ENCODE measurements at places on chromosomes 7 and 10.

GRCh38 chr10:132712291-132712690, 73.7 kb downstream of the NKX6-2 start:
- DNase-seq = no peak

DNA sequence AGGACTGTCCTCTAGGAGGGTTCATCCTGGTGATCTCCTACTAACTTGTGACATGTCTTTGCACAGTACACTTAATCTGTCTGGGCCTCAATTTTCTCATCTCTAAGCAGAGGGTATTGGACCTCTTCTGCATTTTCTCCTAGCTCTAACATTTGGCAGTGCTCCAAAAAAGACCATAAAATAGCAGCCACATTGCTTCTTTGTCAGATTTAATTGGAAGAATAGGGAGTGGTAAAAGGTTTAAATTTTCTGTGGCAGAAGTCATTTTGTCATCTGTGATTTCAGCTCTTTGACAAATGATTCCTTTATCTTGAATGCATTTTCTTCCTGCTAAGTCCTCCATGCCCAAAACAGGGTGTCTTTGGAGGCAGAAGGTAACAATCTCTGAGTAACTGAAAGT, 289.9 kb upstream of the LRGUK start:
- no peak for DNase-seq

DNA sequence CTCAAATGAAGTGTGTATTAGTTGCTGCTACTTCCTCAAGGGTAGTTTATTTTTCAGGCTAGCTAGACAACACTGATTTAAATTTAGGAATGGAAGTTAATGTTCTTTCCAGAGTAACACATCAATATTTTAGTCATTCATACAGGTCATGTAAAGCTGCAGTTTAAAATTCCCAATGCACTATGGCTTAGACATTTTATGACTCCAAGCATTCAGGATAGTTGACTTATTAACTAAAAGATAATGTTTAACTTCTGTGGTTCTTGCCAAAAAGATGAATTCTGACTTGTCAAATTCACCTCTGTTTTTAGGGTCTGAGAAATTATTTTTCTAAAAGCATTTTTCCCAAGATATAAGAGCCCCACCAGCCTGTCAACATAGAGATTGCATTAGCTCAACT, 131.9 kb downstream of the TFPI2 start:
- DNase-seq = no peak

DNA sequence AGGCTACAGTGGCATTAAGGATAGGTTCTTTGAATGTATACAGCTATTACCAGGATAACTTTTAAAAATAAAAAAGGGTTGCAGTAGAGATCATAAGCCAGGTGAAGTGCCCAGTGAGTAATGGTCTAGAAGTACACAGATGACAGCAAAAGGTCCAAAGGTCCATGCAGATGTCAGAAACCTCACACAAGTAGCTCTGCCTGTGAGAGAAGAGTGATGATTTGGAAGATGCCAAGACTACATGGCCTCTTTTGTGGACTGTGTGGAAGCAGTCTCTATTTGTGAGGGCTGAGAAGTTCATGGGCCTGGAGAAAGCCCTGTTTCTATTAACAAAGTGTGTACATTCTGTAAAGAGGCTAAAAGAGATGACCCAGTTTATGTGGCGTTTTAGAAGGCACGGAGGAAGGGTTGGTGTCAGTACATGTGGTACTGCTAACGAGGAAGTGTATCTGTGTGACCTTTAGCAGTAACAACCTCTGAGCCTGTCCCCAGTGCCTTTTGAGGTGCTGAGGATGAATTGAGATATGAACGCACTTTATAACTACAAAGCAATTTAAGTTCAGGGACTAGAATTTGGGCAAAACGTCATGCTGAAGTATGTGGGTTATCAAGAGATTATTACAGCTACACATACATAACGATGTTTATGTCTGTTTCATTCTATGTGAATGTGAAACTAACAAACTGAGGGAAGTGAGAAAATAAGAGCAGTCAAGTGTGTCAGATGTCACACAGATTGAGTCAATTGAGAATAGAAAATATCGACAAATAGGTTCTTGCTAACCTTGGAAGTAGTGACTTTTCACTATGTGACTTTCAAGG, 7.6 kb downstream of the CYCS start:
- no peak for DNase-seq

GRCh38 chr7:128135515-128136214, 104.4 kb upstream of the LRRC4 start:
- DNase-seq = no peak

- DNase-seq = no peak
These were observed 136.0 kb upstream of the COL1A2 start for GRCh38 chr7:94258418-94259300.

DNA sequence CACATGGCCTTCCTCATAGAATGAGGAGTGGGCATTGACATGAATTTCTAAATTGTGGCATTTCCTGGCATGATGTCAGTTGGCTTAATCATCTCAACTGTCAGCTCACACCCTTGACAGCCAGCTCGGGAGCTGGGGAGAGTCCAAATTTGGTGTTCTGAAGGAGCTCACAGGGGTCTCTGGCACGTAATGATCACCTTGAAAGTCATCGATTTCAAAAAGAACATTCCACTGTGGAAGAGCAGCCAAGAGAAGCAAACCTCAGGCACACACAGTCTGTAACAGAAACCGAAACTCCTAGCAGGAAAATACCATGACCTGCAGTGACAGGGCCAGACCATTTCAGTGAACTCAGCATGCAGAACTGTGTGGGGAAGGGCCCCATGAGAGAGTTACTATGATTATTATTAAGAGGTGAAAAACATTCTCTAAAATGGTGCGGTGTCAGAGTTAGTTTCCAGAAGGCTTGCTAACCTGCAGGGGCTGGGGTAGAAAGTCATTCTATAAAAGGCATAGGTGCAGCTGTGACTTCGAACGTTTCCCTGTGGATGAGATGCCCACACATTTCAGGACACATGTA, 26.4 kb upstream of the KLF6 start:
- DNase-seq = peak; percentile 41

DNA sequence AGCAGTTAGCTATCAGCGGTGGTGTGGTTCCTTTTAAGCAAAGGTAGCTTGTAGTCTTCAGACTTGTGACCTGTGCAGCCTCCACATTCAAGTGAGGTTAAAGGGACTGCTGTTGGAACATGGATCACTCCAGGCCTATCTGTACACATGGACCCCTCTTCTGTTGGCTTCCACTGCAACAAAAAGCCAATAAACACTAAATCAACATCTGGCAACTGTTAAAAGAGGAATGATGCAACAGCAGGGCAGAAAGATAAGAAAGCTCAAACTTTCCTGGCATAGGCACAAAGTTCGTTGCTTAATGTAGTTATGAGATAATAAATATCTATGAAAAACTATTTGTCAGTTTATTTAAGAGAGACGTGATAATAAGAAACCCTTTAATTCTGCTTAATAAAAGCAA, 4.0 kb upstream of the MINPP1 start:
- peak; percentile 64 for DNase-seq

DNA sequence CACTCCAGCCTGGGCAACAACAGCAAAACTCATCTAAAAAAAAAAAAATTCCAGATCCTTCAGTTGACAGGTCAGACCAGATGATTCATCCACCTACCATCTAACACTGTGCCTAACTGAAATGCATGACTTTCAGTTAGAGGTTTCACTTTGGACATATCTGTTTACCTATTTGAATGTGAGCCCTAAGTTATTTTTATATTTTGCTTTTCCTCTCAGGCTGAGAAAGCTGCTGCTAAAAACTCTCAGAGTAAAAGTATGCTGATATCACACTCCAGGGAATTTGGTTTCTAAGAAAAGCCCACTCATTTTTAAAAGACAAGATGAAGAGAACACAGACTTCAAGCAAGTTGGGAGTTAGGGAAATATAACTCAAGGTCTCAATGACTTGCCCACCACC, 126.0 kb downstream of the SGMS1 start:
- DNase-seq = peak; percentile 73

DNA sequence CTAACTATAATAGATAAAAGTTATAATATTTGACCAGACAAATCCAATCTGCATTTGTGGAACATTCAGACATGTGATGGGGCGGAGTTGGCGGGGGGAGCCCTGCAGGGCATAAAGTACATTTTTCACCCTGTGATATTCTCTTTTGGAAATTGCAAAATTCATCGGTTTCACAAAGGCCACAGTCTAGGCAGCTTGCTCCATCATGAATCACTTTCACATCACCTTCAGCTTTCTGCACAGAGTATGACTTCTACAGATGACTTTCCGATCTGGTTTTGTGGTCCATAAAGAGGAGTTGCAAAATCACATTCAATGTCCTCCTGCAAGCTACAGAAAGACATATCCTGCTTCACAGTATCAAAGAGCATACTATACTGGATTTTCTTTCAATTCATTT, 51.4 kb upstream of the APBB1IP start:
- no peak for DNase-seq

DNA sequence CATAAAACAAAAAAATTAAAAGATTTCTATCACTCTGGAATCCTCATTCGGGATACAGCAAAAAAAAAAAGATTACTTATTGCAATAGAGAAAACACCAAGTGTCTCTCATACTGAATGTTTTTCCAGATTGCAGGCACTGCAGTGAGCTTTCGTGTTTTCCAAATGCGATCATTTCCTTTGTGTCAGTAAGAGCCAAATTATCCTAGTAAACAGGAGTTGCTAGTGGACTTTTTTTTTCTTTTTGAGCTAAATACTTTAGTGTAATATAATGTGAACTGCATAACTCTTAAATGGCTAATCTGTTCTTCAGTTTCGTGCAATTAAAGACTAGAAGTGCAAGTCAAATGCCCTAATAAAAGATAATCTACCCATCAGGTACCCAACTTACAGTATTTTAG, 44.4 kb upstream of the TOMM7 start:
- DNase-seq = no peak

- DNase-seq = no peak
These were observed 100.1 kb downstream of the SLC37A3 start for GRCh38 chr7:140298213-140298612.

DNA sequence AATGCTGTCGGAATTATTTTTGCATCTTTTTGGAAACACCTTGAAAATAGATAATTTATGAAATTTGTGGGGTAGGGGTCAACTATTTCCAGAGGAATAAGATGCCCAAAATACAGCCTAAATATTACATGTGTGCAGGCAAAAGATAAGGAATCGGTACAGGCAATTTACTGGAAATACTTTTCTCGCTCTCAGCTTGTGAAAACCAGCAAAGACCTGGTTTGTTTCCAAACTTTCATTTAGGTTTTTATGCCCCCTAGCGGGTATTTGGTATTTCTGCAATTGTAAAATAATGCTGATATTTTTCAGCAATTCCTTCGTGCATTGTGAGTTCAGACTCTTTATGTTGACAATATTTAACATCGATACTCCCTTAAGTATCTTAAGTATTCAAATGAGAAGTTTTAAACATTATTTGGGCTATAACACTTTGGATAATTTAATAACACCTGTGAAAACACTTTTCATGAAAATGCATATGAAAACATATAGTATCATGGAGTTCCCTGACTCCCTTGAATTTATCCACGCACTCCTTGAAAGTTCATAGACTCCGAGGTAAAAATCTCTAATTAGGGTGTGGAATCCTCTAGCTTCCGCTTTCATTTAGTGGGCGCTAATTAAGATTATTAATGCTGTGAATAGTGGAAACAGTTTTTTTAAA, 132.4 kb downstream of the TSPAN12 start:
- peak; percentile 22 for DNase-seq

DNA sequence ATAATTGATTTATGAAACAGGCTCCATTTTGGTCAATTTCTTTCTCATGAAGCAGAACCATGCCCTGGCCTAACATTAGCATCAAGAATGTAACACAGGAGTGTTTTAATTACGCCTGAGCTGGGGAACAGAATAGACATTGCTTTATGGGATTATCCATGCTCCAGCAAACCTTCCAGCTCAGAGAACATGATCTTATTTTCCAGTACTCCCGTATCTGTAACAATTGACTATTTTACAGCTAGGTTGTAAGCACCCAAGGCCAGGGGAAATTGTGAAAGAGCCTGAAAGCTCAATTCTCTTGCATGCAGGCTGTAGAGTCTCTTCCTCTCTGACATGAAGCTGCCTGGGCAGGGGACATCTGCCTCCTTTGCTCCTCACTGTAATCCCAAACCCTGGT, 30.8 kb upstream of the CRYGN start:
- DNase-seq = no peak

DNA sequence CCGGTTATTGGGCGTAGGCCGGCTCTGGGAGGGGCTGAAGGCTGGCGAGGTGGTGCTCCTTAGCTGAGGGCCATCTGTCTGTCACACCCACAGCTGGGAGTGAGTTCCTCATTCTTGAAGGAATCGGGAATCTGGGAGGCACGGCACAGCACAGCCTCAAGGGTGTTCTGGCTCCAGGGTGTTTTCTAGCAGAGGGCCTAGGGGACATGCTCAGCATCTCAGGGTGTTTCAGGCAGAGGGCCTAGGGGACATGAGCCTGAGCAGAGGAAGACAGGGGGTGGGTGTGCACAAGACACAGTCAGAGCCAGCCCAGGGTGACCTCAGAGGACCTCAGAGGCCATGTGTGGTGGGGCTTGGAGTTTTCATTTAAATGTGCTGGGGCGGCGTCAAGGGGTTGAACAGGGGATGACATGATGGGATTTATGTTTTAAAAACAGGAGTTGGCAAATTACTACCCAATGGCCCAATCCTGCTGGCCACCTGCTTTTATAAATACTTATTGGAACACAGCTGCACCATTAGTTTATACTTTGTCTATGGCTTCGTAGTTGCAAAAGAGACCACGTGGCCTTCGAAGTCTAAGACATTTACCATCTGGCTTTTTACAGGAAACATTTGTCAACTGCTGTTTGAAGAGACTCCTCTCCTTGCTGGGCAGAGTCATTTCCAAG, 121.6 kb downstream of the PRKAG2 start:
- no peak for DNase-seq

DNA sequence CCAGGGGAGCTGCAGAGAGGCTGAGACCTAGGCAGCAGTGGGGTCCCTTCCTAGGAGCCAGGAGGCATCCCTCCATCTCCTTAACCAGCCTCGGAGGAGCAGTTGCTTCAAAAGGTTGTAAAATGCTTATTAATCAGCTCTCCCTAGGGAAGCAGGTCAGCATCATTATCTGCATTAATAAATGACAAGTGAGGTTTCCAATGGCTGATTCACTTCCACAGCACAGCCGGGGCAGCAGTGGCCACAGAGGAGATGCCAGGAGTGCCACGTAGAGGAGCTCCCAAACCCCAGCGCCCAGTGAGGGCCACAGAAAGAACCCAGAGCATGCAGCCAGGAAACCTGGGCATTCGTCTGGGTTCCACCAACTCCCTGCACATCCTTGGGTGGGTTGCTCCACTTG, 8.2 kb upstream of the NPFFR1 start:
- no peak for DNase-seq
